ENCODE measurements at places on chromosomes 2 and 18. TPM values are rescaled to one million over a fixed set of nuclear protein-coding genes. Genes with fewer than 3 reads are reported as not detected.

GRCh38 chr18:45236676-45237075 lies 378.6 kb upstream of the SLC14A2 start:
- DNase-seq: peak; percentile 36

GRCh38 chr18:57976230-57976773 lies 67.7 kb upstream of the NEDD4L start:
- no peak for DNase-seq

- DNase-seq: no peak
Measured at GRCh38 chr2:181250691-181251090, 206.5 kb upstream of the ITGA4 start.

- DNase-seq: no peak
Measured at GRCh38 chr2:189231719-189232323, 52.3 kb upstream of the COL5A2 start.

GRCh38 chr2:64819361-64819760 lies 165.6 kb upstream of the SERTAD2 start:
- DNase-seq: no peak

- DNase-seq: no peak
Measured at GRCh38 chr2:143652692-143653091, 523.5 kb downstream of the ARHGAP15 start.

GRCh38 chr2:226524381-226524843 lies 275.2 kb downstream of the IRS1 start:
- DNase-seq: peak; percentile 82

DNA sequence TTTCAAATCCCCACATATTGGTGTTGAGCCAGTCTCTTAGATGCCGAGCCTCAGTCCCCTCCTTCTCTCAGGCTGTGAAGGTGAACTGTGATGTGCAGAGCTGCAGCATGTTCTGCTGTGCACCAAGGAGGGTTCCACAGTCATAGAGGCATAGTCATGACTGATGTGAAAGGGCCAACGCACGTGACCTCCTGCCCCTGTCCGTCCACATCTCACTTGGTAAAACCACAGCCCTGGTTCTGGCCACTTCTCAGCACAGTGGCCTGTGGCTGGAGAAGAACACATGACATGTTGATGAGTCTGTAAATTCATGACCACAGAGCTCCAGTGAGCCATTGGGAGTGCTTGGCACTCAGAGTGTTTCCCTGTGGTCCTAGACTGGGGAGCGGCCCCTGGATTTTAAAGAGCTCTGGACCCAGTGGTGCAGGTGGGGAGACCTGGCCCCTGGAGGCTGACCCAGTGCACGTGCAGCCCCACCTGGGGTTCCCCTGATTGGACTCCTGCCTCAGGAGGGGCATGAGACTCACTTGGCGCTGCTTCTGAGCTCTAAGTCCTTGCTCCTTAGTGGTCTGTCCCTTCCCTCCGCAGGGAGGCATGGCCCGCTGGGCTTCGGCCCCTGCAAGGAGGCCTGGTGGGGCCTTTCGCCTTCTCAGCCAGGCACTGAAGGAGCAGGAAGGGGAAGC lies 25.3 kb downstream of the INPP4A start:
- peak; percentile 38 for DNase-seq

GRCh38 chr2:20198001-20198400 lies 26.9 kb downstream of the SDC1 start:
- DNase-seq: no peak

GRCh38 chr2:40935349-40935748 lies 483.5 kb upstream of the SLC8A1 start:
- no peak for DNase-seq

GRCh38 chr2:122692400-122693083 lies 937.1 kb downstream of the TSN start:
- DNase-seq: no peak

GRCh38 chr2:47043891-47044239 lies 111.2 kb downstream of the STPG4 start:
- DNase-seq: no peak

DNA sequence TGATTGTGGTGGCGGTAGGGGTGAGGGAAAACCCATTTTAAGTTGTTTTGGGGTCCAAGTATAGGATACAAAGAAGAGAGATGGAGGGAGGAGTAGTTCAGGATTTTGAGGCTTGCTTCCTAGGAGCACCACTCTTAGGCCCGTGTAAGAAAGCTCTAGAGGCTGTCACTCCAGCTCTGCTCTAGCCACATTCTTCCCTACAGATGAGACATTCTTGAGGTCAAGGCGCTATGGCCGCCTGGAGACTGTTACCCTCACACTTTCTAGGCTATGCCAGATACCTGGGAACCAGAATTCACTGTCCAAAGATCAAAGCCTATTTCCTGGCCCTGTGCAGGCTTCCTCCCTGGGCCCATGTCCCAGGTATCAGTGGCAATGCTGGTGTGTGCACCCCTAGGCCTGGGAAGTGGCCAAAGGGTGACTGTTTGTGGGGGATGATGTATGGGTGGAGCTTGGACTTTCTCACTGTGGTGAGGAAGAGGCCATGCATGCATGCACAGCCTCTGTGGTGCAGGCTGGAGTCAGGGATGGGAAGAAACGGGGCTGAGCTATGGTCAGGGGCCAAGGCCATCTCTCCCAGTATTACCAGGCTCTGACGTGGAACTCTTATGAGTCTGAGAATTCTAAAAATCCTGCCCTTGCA lies 7.0 kb upstream of the TTL start:
- DNase-seq: peak; percentile 38

- no peak for DNase-seq
Measured at GRCh38 chr2:52429171-52429570, 1338.4 kb upstream of the CHAC2 start.

GRCh38 chr2:10222-10875 lies 36.0 kb downstream of the FAM110C start:
- DNase-seq: no peak

- DNase-seq: no peak
Measured at GRCh38 chr2:31378791-31379501, 35.6 kb downstream of the XDH start.

- DNase-seq: no peak
Measured at GRCh38 chr2:240983996-240984498, 14.4 kb upstream of the SNED1 start.

DNA sequence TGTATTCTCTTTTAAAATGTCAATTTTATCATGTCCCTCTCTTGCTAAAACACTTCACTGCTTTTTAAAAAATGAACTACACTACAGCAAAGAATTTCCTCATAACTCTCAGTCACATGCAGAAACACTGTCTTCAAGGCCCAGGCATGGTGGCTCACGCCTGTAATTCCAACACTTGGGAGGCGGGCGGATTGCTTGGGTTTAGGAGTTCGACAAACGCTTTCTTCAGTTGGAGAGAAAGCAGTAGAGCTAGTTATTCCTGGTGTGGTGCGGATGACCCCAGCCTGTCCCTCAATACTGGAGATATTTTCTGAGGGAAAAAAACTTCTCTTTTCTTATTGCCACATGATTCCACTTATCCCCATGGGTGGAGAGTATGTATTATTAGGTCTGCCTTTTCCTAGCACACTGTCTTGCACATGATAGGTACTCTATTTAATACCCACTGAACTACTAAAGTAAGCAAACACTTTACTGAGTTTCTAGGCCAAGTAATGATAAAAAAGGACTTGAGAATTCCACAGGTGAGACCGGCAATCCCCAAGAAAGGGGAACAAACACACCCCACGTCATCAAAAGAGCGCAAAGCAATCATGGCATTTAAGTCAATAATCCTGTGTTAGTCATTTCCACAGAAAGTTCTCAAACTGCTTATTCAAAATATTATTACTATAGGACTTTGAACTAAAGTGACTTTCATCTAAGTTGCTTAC lies 77.1 kb downstream of the SPIRE1 start:
- DNase-seq: no peak

DNA sequence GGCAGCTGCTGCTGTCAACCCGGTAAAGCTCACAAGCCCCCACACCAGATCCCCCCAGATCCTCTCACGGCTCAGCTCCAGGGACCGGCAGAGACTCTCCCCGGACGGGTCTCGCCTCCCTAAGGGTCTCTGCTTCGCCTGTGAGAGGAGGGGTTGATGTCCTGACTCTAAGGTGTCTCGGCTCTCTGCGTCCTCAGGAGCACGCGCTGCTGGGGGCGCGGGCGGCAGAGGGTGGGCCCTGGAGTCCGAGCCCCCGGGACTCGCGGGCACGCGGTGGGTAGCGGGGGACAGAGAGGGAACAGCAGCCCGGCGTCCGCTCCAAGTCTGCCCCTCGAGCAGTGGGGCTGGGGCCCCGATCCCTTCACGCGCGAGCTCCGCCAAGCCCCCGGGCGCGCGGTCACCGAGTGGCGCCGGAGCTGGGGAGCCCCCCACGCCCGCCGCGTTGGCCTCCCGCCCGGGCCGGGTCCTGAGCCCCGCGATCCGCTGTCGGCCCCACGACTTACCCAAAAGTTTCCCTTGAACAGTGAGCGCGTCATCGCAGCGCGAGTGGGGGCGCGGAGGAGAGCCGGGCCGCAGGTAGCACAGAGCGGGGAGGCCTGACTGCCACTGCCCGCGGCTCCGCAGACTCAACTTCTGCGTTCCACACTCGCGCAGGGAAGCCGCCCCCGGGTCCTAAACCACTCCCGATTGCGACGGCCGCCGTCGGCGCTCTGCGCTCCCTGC lies at the start of gene PSTPIP2:
TSS of gene PSTPIP2 (minus strand) at position 608 of the 723 bp plus-strand sequence. CDS start at position 536, 72 bp downstream.
- DNase-seq: peak; percentile 45

DNA sequence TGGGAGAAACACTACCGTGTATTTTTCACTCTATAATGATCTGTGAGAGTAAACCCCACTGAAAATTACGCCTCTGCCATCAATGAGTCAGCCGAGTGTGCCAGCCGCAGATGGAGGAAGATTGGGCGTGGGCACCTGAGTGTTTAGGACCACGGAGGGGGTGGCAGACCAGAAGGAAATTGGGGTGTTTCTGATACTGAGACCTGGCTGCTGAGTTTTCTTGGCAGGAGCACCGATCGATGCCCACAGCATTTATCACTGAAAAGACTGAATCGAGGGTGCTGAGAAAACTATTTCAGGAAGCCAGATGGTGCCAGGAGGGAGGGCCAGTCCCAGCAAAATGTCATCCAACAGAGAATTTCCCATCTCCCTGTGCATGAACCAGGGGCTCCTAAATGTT lies 91.9 kb upstream of the TPO start:
- DNase-seq: no peak

- no peak for DNase-seq
Measured at GRCh38 chr2:142714600-142714999, 162.9 kb upstream of the KYNU start.

GRCh38 chr2:229815858-229816257 lies 101.5 kb upstream of the DNER start:
- DNase-seq: peak; percentile 38

GRCh38 chr18:31646332-31647126 lies 37.9 kb downstream of the B4GALT6 start:
- DNase-seq: peak; percentile 39

GRCh38 chr18:50611529-50611941 lies 51.6 kb downstream of the MAPK4 start:
- no peak for DNase-seq

Gene UPP2
- not detected for total RNA-seq

Gene EVX2
- total RNA-seq: not detected

Gene SOWAHC
- 7.2 TPM for total RNA-seq

Gene TRAPPC8
- 28.7 TPM for total RNA-seq

Gene MTIF2
- 44.0 TPM for total RNA-seq

Gene NGEF
- 35.4 TPM for total RNA-seq

Gene APCDD1
- 4.7 TPM for total RNA-seq

Gene STARD6
- total RNA-seq: 0.88 TPM

Gene OTOF
- total RNA-seq: not detected

Gene PROKR1
- not detected for total RNA-seq

Gene ZRANB3
- total RNA-seq: 7.9 TPM

Gene CLK1
- total RNA-seq: 78.1 TPM

Gene RGPD5
- total RNA-seq: 28.5 TPM

Gene RPRM
- not detected for total RNA-seq

Gene CFAP210
- not detected for total RNA-seq

Gene SNORC
- 0.24 TPM for total RNA-seq

Gene TFCP2L1
- under 0.01 TPM for total RNA-seq

Gene TLX2
- total RNA-seq: 4.2 TPM

Data from RPMI7951 (cell line).